ENCODE measurements at places on chromosomes 2 and 18.

- DNase-seq = no peak
Measured at GRCh38 chr2:16121986-16122390, 181.6 kb downstream of the MYCN start.

GRCh38 chr18:49016648-49017539 is 66.1 kb upstream of the SMAD7 start:
- no peak for DNase-seq

DNA sequence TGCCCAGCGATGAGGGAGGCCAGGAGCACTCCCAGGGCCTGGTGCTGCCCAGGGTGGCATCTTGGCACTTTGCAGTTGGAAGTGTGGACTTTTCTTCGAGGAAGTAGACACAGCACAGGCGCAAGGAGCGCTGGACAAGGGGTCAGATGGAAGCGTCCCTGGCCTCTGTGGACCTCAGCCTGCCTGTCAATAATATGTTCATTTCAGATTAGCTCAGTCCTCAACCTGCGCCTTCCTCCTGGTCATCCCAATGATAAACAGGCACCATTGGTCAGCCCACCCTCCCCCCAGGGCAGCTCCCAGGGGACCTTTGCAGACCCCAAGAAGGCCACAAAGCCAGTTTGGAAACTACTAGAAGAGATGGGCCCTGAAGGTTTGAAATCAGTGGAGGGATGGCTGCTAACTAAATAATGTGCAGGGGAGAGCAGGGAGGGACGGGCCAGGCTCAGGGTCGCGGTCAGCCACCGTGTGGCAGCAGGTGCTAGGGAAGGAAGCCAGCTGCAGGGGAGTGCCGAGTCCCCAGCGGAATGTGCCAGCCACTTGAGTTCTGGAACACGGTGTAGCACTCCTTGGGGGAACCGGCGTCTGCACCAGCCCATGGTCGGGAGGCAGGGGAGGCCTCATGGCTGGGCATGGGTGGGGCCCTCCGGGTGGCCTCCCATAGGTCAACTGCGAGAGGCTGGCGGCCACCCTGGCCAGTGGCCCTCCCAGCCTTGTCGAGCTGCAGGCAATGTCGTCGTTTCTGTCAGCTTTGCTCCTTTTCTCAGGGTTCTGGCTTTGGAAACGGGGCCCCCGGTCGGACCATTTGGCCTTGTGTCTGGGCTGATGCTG is 59.9 kb downstream of the ADI1 start:
- DNase-seq = peak; percentile 56

DNA sequence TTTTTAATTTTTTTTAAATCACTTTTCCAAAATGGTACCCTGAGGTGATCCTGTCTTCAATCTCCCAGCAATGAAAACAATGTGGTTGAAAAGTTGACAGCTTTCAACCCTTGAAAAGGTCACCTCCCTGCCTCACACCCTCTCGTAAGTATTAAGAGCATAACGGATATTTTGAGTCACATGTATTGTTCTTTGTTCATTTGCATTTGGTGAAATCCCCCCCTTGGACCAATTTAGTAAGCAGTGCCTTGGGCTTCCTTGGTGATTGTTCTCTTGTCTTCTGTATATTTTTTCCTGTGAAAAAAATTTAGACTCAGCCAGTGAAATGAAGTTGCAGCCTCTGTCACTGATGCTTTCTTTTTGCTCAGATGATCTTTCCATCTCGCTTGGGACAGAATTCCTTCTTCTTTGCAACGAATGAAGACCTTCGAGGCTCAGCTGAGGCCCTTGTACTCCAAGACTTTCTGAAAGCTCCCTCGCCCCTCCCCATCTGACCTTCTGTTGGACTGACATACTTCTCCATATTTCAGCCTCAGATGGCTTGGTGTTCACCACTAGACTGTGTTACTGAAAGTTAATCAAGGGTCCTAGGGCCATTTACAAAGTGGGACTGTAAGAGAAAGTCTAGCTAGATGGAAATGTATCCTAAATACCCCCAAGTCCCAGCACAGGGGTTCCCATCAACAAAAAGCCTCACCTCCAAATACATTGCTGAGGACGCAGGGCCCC is 158.4 kb downstream of the BCL2 start:
- no peak for DNase-seq

GRCh38 chr18:11037533-11038240 is 111.7 kb downstream of the PIEZO2 start:
- DNase-seq = no peak

DNA sequence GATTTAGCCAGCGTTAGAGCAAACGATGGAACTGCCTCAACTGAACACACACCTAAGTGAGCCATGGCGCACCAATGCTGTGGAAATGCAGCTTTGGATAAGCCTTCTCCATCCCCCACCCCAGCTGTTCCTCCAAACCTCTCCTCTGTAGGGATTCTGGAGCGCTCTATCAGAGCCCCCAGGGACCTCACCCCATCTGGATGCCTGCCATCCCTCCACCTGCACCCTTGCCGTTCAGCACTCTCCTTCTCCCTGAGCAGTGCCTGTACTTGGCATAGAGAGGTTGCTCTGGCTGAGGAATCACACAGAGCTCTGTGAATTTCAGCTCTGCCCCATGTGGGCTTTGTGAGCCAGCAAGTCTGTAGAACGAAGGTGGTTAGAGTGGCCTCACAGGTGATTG is 42.8 kb upstream of the INHBB start:
- no peak for DNase-seq

DNA sequence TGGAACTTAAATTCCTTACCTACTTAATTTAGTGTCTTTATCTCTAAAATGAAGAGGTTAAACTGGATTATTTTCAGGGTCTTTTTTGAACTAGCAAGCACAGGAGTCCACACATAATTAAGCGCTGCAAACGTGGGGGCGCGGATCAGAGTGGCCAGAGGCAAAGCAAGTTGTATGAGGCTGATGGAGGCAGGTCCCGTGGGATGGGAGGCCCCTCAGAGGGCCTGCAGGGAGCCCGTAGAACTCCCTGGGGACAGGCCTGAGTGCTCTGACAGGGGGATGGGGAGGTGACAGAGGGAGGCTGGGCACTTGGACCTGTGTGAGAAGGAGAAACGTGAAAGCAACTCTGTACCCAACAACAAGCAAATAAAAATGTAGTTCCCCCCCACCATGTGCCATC is 177.8 kb downstream of the ACKR3 start:
- no peak for DNase-seq

DNA sequence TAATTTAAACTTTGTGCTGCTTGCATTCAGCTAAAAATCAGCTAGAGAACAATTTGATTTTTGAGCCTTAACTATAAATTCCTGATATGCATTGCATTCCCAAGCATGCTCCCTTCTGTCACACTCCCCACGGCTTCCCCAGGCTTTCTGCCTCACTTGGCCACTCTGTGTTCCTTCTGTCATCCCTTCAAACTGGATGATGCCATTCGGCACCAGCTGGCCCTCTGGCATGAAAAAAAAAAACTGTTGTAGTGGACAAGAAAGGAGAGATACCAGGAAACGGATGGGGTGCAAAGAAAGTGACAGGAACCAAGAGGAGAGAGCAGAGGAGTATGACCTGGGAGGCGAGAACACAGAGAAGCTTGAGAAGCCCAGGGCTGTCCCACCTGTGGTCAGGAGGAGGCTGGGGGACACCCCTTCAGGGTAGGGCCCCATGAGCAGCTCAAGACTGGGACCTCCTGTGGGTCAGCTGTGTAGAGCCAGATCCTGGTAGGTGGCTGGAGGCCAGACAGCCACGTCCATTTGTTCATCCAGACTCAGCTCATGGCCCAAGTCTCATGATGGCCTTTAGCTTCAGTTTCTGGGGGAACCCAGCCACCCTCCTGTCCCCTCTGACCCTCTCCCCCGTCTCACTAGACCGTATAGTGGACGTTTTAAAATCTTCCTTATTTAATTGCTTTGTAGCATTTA is 211.8 kb downstream of the GBX2 start:
- no peak for DNase-seq

DNA sequence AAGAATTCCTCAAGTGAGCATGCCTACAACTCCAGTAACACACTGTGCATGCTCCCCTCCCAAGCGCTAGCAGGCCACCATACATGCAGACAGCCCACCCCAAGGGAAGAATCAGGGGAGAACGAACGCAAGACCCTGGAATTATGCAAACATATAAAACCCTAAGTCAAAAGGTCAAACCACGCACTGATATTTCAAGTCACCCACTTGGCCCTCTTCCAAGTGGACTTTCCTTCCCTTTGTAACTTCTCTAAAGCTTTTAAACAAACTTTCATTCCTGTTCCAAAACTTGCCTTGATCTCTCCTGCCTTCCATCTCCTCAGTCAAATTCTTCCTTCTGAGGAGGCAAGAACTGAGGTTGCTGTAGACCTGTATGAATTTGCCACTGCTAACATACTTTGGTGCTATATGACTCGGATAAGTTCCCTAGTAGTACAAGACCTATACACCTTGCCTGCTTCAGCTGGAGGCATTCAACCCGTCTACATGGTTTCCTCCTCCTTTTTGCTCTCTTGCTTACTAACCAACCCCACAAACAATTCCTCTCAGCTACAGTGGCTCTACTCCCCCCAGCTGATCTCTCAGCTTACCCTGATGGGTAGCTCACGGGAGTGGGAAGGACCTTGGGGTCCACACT is 11.1 kb upstream of the RPIA start:
- no peak for DNase-seq

DNA sequence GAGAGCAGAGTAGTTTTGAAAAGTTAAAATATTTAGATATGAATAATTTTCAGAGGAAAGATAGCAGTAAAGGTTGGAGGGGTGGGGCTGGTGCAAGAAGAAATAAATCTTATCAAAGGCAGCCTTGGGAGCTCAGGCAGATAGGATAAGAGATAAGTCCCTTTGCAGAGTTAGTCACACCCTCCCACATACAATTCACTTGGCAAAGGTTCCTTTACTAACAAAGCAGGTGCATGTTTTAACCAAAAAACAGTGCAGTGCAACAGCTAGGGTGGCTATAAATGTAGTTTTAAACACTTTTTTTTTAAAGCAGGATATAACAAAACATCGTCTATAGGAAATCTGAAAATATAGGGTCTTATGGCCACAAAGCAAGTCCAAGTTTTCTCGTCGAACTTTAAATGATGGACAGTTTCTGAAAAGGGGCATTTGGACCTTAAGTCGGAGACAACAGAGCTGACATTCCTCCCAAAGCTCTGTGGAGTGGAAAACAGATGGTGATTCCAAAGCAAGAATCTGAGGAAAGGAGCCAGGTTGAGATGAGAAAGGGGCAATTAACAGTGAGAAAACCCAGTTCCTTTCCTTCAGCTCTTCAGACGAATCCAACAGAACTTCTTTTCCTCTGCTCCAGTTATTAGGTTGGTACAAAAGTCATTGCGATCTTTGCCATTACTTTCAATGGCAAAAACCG is 53.0 kb downstream of the EPHA4 start:
- DNase-seq = no peak

DNA sequence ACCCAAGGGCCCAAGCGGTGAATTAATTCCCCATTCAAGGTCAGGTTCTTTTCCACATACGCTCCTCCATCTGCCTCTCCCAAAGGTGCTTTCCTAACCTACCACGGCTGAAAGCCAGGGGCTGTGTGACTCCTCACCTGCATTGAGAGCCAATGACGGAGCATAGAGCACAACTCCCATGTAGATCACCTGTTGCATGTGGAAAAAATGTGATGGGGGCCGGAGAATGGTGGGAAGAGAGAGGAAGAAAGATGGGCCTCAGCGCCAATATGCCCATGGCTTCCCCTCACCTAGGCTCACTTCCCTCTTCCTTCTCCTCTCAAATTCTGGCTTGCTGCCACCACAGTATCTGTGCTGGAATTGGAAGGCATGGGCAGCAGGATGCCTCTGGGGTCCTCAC is 5.5 kb upstream of the ATRAID start:
- DNase-seq = no peak

DNA sequence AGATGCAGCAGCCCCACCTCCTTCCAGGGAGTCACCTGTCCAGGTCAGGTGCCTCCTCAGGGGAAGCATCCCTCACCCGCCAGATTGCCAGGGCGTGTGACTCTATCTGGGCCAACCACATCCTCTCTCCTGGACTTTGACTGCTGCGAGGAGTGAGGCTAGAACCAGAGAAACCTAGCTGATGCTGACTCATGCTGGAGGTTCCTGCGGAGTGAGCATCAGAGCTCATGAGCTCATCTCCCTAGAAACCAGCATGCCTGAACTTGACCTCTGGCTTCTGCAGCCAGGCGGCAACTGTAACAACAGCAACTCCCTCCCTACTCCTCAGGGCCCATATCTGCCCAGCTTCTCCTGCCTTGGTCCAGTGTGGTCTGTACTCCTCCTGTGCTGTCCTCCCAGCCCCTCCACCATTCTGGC is 28.3 kb upstream of the NT5DC4 start:
- DNase-seq = peak; percentile 71

DNA sequence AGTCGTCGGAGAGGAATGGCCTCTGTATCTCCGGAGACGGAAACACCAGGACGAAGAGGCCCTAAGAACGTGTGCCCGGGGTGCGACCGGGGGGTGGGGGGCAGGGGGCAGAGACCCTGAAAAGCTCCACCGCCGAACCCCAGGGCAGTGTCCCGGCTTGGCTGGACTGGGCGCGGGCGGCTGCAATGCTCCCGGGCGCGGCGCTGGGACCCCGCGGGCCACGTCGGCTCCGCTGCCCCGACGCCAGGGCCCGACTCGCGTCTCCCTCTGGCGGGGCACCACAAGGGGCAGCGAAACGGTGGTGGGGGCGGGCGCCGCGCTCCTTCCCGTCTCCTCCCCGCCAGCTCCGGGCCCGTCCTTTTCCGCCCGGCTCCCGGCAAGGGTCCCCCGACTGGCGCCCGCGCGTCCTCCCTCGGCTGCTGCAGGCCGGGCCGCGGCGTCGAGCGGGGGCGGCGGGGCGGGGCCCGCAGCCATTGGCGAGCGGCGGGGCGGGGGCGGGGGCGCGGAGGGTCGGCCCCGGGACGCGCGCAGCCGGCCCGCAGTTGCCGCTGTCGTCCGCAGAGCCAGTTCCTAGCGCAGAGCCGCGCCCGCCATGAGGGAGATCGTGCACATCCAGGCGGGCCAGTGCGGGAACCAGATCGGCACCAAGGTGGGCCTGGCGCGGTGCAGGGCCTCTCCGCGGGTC is at the start of gene TUBB6:
TSS of gene TUBB6 (plus strand) at position 541 of the 685 bp plus-strand sequence. CDS start at position 593, 52 bp downstream.
- DNase-seq = peak; percentile 73

DNA sequence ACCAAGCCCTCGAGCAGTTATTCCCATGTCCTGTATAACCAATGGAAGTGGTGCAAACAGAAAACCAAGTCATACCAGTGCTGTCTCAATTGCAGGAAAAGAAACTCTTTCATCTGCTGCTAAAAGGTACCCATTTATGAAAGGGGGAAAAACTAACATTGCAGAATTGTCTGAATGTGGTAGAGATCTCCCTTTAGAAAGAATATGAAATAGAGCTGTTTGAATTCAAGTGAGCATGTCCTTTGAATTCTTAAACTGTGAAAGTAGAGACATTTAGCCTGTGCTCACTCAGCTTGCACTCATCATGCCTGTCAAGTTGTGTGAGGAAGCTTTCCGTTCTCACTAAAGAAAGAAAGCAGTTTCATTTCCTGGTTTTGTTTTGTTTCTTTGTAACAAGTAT is 87.4 kb downstream of the EML4 start:
- DNase-seq = no peak

- no peak for DNase-seq
Measured at GRCh38 chr2:149568138-149568537, 19.4 kb downstream of the MMADHC start.

GRCh38 chr2:67997528-67997900 is 65.3 kb downstream of the C1D start:
- DNase-seq = no peak

GRCh38 chr2:167144179-167144898 is 256.1 kb downstream of the XIRP2 start:
- no peak for DNase-seq

GRCh38 chr2:240780023-240780700 is 39.9 kb downstream of the KIF1A start:
- DNase-seq = no peak

- no peak for DNase-seq
Measured at GRCh38 chr2:15145046-15145817, 415.9 kb downstream of the NBAS start.

- DNase-seq = peak; percentile 32
Measured at GRCh38 chr2:239818086-239818485, 207.1 kb downstream of the NDUFA10 start.

- no peak for DNase-seq
Measured at GRCh38 chr2:222483513-222484039, 59.2 kb downstream of the SGPP2 start.
